ENCODE measurements at places on chromosomes 4 and X.

GRCh38 chrX:113651306-113651705 lies 810.7 kb upstream of the AMOT start:
- DNase-seq: no peak

DNA sequence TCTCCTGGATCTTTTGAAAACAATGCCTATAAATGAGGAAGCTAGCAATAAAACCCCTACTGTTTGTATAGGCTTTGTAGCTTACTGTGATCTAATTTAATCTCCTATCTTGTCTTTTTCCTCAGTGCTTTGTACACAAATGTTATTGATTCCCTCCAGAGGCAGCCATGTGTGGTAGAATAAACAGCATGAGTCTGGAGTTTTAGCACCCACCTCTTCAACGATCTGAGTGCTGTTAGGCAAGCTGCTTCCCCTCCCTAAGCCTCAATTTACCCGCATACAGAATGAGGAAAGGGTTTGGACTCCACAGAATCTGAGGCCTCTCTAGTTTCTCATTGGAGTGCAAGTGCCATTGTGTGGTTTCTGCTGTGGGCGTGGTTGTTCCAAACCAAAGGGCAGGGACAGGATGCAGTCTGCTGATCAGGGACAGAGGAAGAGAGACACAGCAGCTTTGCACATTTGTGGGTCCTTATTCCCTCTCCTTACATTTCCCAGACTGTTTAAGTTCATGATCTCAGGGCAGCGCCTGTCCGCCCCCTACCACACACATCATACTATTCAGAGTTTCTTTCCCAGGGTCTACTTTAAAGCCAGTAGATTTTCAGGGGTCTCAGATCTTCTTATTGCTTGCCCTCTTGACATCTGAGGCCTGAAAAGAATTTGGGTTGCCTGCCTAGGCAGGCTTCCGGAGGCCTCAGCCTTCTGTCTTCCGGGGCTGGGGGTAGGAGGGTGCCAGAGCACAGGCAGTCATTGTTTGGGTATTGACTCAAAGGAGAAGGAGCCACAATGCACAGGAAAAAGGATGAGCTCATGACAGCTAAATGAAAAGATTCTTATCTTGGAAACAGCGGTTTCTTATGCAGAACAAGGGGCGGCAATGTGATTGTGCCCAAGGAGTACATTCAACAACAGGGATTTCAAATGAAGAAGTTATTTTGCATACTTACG lies 114.9 kb upstream of the TEX13D start:
- peak; percentile 61 for DNase-seq

GRCh38 chr4:143186212-143186611 lies 1.5 kb downstream of the USP38 start:
- DNase-seq: no peak

DNA sequence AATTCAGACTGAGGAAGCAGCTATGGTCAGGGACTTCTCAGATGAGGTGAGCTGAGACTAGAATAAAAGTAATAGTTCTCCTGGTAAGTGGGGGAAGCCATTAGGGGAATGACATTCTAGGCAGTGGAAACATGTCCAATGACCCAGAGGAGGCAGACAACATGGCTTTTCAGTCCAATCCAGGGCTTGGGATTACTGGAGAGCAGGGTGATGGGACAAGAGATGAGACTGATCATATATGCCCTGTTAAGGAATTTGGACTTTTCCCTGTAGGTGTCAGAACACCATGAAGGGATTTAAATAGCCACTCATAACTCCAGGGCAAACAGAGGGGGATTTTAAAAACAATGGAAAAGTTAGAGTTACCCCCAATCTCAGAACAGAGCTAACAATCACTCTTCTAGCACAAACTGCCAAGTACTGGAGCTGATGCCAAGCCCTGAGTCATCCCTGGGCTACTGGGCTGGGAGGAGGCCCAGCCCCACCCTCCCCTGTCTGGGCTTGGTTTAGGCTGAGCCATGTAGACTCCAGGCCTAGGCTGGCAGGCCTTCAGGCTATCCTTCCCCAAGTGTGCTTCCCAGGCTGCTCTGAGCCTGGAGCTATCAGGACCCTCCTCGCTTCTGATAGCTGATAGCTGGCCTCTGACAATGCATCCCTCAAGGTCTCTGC lies 22.7 kb upstream of the MSN start:
- DNase-seq: peak; percentile 22

GRCh38 chr4:113411496-113411938 lies 350.0 kb downstream of the CAMK2D start:
- DNase-seq: no peak

DNA sequence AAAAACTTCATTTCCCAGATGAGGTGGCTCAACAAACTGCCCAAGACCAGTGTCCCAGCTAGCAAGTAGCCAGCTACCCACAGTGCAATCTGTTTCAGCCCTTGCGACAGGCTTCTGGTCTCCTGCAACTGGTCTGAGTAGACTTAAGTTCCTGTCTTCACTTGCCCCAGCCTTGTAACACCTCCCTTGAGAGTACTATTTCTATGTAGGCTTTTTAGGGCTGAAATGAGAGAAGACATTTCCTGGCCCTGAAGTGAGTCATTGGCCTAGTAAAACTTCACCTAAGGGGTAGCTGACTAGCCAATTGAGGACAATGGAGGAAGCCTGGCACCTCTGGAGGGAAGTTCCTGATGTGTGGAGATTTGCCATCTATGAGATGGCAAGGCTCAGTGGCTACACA lies 80.1 kb upstream of the STIM2 start:
- no peak for DNase-seq
